ENCODE measurements at places on chromosomes 1 and 21. TPM values are rescaled to one million over a fixed set of nuclear protein-coding genes. Genes with fewer than 3 reads are reported as not detected.

FAM151A gene
- total RNA-seq: not detected

GNG4 gene
- total RNA-seq: under 0.01 TPM

SPRR5 gene
- total RNA-seq: not detected

ACTN2 gene
- 0.40 TPM for total RNA-seq

PANK4 gene
- total RNA-seq: 39.9 TPM

S100A1 gene
- total RNA-seq: 498 TPM

UBL4B gene
- not detected for total RNA-seq

CFAP126 gene
- total RNA-seq: not detected

TNFRSF25 gene
- 10.3 TPM for total RNA-seq

BRINP3 gene
- 2.0 TPM for total RNA-seq

KRTAP21-2 gene
- not detected for total RNA-seq

TOMM20 gene
- 204 TPM for total RNA-seq

GJC2 gene
- total RNA-seq: 2.1 TPM

KCNA3 gene
- 3.8 TPM for total RNA-seq

ILDR2 gene
- 0.89 TPM for total RNA-seq

NTRK1 gene
- total RNA-seq: 0.67 TPM

EVI5 gene
- 59.7 TPM for total RNA-seq

C1orf216 gene
- 8.0 TPM for total RNA-seq

PGBD5 gene
- 4.2 TPM for total RNA-seq

AGO4 gene
- total RNA-seq: 25.4 TPM

HES3 gene
- not detected for total RNA-seq

OR2T29 gene
- total RNA-seq: not detected

AK5 gene
- total RNA-seq: 0.56 TPM

EXTL1 gene
- total RNA-seq: 1.2 TPM

OR6K3 gene
- not detected for total RNA-seq

CAPN9 gene
- not detected for total RNA-seq

Measured in thyroid gland (tissue), 4 donors.